ENCODE measurements at places on chromosomes 12 and 14.

GRCh38 chr12:7188562-7189397 is 706 bp upstream of the PEX5 start:
- DNase-seq = peak; percentile 93

- DNase-seq = no peak
Measured at GRCh38 chr14:44720707-44721106, 213.6 kb upstream of the FSCB start.

- no peak for DNase-seq
Measured at GRCh38 chr14:30471980-30472379, 87.0 kb upstream of the G2E3 start.

DNA sequence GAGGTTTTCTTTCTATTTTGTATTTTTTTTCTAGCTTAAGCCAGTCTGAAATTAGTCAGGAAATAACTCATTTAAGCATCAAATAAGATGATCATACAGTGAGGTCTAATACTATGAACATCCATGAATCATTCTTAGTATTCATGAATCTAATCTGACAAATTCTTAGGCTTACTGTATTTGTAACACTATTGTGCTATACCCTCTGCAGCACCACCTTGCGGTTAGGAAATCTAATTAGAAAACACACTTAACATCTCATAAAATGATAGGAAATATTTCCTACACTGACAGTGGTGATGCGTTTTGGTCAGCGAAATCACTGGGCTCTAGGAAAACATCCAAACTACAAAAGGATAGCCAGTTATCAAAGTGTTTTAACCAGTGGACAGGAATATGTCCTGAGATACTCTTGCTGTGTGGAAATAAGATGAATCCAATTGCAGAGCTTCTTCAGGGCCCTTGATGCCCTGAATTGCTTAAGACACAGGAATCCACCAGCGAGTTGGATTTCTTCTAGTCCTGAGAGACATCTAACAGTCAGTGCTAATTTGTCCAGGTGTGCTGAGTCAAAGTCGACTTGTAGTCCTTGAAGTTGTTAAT is 109.3 kb upstream of the MYF6 start:
- DNase-seq = no peak

DNA sequence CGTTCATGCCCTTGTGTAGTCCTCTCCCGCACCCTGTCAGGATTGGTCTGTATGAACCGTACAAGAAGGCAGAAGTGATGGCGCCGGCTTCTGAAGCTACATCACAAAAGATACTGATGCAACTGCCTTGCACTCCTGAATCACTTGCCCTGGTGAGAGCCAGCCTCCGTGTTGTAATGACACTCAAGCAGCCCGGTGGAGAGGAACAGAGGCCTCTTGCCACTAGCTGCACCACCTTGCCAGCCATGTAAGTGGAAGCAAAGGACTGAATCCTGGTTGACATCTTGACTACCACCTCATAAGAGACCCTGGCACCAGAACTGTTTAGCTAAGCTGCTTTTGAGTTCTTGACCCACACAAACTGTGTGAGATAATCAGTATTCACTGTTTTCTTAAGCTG is 266.0 kb downstream of the ERC1 start:
- no peak for DNase-seq

DNA sequence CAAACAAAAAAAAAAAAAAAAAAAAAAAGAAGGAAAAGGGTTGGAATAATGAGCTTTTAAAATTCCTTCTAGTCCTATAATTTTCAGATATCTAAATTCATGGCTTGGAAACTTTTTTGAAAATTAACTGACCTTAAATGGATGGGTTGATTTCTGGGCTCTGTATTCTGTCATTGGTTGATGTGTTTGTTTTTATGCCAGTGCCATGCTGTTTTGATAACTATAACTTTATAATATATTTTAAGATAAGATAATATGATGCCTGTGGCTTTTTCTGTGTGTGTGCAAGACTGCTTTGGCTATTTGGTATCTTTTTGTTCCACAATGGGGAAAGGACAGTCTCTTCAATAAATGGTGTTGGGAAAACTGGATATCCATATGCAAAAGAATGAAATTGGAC is 7.3 kb downstream of the OR10G3 start:
- no peak for DNase-seq

- no peak for DNase-seq
Measured at GRCh38 chr12:121472150-121472905, 72.4 kb downstream of the RNF34 start.

DNA sequence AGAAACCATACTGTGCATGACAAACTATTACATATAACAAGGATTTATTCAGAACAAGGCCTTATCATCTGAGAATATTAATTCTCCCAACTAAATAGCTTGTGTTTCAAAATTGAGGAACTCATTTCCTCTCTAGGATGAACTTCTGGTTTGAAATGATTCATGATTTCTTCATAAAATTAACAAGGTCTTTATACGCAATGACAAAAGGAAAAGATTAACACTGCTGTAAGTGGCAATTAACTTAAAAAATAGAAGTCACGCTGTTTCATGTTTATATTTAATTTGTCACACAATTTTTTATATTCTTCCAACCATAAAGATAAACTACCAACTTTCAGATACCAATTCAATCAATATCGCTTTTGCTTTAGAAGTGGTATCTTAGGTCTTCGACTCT is 80.8 kb downstream of the GRIP1 start:
- DNase-seq = no peak

DNA sequence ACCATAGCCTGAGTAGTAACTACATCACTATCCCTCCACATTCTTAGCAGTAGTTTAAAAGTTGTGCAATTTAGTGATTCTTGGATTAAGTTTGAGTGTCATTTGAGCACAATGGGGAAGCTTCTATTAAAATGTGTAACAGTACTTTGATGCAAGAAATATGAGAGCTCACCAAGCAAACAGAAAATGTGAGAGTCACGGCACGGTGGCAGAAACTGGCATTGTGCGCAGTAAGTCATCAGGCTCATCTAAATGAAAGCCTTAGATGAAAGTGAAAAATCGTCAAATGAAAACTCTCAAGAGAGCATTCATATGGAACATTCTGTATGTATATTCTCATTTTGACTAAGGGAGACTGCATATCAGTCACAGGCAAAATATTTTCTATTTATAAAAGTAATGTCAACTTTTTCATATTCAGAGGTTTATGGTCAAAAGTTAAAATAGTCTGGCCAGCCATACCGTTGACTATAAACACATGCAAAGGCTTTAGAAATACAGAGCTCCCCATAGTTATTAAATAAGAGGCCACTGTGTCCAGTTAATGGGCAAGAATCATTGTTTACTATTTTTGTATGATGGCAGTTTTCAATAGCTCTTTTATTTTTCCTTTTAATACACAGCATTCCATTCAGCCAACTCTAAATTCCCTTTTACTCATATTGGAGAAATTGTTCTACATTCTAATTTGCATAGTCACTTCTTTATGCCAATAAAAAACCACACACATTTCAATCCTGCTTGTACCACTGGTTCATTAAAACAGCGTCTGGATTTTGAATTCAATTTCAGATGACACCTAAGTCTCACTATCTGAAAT is 167.9 kb downstream of the PRKD1 start:
- DNase-seq = no peak

GRCh38 chr14:28603606-28604005 is 163.0 kb upstream of the FOXG1 start:
- DNase-seq = no peak

- DNase-seq = no peak
Measured at GRCh38 chr14:65906344-65906743, 493.8 kb downstream of the FUT8 start.

DNA sequence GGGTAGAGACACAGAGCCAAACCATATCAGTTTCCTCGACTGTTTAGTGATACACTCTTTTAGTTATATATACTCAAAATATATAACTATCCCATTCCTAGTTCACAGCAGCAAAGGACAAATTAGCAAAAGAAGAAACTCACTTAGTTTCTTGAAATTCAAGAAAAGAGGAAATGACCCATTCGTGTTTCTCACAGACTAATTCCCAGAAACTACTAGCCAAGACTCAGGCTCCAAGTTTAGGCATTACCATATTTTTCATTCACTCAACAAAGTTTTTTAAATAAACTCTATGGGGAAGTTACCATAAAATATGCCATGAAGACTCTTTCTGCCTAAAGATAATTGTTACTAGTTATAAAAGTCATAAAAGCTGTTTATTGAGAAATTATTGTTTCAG is 152.3 kb upstream of the DAAM1 start:
- no peak for DNase-seq

- DNase-seq = peak; percentile 2
Measured at GRCh38 chr12:52209321-52209720, 17.5 kb upstream of the KRT80 start.

- no peak for DNase-seq
Measured at GRCh38 chr14:63996625-63997220, 143.9 kb downstream of the SYNE2 start.

GRCh38 chr14:65101631-65102440 is 481 bp downstream of the MAX start:
- DNase-seq = peak; percentile 15

DNA sequence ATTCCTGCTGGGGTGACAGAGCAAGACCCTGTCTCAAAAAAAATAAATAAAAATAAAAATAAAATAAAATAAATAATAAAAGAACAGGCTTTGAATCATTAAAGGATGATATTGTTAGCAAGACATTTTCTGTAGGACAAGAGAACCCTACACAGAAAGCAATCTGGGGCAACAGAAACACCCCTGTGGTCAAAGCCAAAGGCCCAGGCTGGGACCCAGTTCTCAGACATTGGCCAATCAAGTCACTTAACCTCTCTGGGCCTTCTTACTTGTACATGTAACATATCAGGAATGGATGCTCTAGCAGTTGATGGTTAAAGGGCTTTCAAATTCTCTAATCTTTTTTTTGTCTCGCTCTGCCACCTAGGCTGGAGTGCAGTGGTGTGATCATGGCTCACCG is 35.5 kb upstream of the TESC start:
- no peak for DNase-seq

Data from BE2C (cell line).